Left kidney (tissue), 8 donors: ENCODE measurements at places on chromosomes 5 and 9.

- no peak for DNase-seq
These were observed 25.6 kb downstream of the TGFBI start for GRCh38 chr5:136054142-136055019.

DNA sequence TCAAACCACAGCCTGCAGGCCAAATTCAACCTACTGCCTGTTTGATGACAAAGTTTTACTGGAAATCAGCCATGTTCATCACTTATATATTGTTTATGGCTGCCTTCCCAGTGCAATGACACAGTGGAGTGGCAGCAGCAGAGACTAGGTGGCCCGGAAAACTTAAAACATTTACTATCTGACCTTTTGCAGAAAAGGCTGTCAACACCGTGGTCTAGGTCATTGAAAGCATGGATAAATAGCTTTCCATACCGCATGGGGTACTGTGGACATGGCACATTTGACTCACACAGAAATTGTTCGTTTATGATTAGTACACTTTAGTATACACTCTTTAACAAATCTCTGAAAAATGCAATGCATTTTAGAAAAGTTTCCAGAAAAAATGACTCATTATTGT, 298.3 kb upstream of the EFNA5 start:
- no peak for DNase-seq

DNA sequence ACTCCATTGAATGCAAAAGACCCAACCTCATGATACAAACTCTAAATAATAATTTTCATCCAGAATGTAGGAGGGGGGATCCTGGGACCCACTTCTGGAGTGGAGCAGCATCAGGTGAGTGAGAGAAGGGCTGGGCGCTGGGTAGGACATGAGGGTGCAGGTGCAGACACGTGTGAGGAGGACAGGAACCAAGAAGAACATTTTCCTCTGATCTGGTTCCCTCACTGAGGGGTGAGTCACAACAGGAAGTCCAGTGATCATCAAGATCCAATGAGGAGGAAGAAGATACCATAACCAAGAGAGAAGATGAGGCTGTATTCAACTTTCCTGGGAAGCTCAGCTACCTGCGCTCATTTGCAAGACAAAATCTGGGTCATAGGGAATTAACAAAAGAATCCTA, 57.4 kb downstream of the SFXN1 start:
- DNase-seq, result no peak

GRCh38 chr5:98810206-98810605, 36.7 kb downstream of the RGMB start:
- no peak for DNase-seq

- no peak for DNase-seq
These were observed 111.3 kb upstream of the NR3C1 start for GRCh38 chr5:143514616-143515335.

DNA sequence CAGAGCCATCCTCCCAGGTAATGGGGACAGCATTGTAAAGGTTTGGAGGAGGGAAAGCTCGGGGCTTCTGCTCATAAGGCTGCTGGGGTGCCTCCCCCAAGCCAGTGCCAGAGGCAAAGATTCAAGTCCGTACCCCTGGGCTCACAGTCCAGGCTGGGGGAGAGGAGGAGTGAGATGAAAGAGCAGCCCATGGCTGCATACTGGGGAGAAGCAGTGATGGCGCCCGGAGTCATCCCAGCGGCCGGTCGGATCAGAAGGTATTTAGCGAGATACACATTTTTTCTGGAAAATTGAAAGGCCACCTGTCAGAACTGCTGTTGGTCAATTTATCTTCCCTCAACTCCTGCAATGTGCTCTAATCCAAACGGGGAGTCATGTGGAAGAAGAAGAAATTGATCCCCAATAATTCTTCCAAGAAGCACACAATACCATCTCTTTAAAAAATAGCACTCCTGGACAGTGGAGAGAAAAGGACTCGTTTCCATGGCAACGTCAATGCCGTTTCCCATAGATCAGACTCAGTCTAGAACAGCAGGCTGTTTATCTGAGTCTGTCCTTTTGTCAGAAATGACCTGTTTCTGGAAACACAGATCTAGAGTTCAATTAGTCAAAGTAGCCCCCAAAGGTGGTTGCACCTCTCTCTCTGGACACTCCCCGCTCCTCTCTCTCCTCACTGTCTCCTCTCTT, 65.9 kb downstream of the NSG2 start:
- DNase-seq, result no peak

- no peak for DNase-seq
These were observed 485.7 kb upstream of the TUSC1 start for GRCh38 chr9:26163931-26164330.

DNA sequence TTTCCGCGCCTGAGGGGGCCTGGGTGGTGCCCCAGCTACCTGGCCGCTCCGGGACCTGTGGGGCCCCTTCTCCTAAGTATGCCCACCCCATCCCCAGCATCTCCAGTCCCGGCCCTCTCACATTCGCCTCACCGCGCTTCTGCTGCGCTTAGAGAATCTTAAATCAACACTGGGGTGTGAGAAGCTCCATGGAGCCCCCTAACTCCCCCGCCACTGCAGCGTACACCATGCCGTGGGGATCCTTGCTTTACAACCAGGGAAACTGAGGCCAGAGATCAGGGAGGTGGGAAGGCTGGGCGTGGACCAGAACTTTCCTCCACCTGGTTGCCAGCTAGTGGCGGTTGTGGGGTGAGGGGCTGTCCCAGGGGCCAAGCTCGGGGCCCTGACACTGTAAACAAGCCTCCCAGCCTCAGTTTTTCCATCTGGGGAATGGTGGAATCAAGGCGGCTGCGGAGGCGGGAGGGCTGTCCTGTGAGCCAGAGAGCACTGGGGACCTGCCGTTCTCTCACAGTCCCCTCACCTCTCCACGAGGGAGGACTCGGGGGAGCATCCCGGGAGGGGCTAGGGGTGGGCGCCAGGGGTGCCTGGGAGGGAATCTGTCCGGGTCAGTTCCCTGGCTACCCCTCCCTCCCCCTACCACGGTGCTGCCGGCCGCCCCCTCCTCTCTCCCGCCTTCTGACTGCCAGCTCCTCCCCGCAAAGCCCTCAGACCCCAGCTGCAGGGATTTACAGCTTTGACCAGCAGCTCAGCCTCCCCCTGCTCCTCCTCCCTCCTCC, 161.2 kb downstream of the C9orf50 start:
- DNase-seq, result no peak
